Lung (tissue), 17 donors: ENCODE measurements at places on chromosomes 5 and 9.

DNA sequence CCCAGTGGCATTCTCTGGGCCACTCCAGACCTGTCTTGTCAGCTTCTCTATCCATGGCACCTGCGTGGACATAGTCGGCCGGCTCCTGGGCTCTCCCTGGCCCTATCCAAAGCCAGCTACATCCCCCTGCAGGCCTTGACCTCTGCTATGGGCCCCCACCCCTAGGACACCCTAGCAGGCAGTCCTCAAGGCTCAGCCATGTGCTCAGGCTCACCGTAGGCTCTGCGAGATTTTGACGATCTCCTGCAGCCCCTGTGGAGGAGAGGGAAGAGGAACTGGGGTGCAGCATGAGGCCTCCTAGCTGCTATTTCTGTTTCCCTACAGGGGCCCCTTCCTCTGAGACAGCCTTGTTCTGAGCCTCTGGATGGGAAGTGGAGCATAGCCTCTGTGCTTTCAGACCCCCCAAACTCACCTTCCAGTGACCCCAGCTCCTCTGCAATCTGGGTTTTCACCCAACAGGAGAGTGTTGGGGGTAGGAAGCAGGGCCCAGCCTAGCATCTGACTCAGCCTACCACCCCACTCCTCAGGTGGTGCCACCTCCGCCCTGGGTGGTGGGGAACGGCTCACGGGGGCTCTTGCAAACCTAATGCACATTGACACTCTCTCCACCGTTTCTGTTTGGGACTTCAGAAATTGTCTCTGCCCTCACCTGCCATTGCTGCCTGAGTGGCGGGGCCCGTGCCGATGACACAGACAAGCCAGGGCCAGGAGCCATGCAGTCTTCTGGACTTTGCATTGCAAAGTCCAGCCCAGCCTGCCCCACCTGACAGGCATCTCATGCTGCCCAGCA lies 36.7 kb downstream of the HRH2 start:
- no peak for DNase-seq

GRCh38 chr9:124351672-124352468 lies 63.4 kb downstream of the PSMB7 start:
- DNase-seq: no peak

DNA sequence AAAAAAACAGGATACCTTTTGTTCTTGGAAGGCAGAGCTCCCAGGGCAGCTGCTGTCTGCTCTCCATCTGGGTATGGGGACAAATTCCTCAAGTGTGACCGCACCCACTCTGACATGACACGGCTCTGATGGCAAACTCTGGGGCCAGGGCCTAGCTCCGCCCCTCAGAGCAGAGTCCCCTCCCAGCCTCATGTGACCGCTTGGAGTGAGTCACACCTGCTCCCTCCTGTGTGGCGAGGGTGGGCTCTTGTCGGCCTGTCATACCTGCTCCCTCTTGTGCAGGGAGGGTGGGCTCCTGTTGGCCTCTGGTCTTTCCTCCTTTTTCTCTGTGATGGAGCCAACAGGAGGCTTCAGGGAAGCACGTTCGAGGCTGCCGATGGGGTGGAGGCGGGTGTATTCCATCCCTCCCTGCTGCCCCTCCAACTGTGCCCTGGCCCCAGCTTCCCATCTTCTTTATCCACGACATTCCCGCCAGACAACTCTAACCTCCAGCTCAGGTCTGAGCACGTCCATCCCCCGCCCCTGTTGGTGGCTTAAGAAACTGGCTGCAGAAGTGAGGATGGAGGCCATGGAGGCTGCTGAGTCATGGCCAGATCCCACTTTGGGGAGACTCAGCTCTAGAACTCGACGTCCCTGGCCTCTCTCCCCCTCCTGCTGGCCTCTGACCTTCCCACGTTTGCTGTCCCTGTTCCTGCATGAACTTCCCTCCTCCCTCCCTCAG lies 65.3 kb downstream of the OLFM1 start:
- no peak for DNase-seq

DNA sequence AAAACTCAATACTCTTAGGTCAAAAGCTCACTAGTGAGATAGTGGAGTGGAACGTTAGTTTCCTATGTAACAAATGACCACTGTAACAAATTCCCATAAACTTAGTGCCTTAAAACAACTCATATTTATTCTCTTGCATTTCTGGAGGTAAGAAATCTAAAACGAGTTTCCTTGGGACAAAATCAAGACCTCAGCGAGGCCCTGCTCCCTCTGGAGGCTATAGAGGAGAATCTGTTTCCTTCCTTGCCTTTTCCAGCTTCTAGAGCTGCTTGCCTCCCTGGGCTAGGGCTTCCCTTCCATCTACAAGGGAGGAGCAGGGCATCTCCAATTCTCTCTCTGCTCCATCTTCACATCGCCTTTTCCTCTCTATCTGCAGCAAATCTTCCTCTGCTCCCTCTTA lies 32.0 kb downstream of the SEMA5A start:
- no peak for DNase-seq
